Retina (tissue), 1 donor: ENCODE measurements at places on chromosomes 7 and 10.

GRCh38 chr10:33734393-33735155 is 400.1 kb upstream of the NRP1 start:
- DNase-seq: no peak

- DNase-seq: no peak
Measured at GRCh38 chr10:87798082-87798481, 19.9 kb downstream of the ATAD1 start.

GRCh38 chr7:74375726-74376220 is 77.9 kb upstream of the GTF2IRD1 start:
- DNase-seq: no peak

DNA sequence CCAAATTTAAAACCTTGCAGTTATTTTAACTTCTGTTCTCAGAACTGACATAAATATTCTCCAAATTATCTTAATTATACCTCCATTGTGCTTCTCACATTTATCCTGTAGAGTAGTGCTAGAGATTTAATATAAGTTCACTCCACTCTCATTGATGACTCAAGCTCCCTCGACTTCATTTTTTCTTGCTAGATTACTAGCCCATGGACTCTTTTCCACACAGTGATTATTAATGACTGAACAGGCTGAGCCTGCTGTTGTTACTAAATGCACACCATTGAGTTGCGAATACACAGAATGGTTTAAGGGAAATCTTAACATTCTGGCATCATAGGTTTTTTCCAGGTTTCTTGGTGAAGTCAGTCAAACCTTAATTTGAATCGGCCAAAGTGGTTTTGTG is 179.5 kb upstream of the AKR1E2 start:
- DNase-seq: no peak
